ENCODE measurements at places on chromosomes 7 and 10.

GRCh38 chr7:101235522-101235921 lies 2.1 kb downstream of the CLDN15 start:
- no peak for DNase-seq

- no peak for DNase-seq
These were observed 64.8 kb downstream of the ABLIM1 start for GRCh38 chr10:114593240-114593792.

- DNase-seq = no peak
These were observed 9.3 kb upstream of the PRSS1 start for GRCh38 chr7:142739923-142740492.

GRCh38 chr7:157757211-157757610 lies 420.4 kb downstream of the DNAJB6 start:
- no peak for DNase-seq

DNA sequence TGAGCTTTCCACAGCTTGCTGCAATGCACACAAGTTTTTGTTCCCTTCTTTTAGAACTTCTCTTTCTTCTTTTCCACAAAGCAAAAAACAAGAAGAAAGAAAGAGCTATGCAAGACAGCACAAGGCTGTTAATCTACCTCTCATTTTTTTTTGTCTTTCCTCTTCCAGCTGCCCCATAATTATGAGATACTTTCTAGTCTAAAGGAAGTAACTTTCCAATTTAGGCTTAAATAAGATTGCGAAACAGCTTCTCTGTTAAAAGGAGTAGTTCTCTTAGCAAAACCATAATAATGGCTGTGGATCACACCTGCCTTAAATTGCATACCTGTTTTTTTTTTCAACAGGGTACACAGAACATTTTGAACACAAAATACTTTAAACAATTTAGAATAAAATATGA lies 56.0 kb downstream of the NDUFB2 start:
- DNase-seq = no peak

GRCh38 chr10:97243836-97244235 lies 48.6 kb downstream of the ARHGAP19 start:
- no peak for DNase-seq

DNA sequence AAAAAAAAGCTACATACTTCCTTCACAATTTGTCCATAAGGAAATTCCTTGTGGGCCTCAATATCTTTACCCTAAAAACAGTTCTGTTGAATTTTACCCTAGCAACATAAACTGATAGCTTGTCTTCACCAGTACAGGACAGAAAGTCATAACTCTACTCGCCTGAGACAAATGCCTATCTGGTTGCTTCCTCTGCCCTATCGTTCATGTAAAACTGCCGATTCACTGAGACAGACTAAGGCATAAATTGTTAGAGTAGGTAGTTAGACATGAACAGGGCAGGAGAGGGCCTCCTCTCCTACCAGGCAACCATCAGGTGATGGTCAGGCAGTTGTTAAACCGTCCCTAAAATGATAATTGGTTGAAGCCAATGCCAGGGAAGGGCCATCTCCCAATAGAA lies 25.0 kb downstream of the IFIT3 start:
- no peak for DNase-seq

DNA sequence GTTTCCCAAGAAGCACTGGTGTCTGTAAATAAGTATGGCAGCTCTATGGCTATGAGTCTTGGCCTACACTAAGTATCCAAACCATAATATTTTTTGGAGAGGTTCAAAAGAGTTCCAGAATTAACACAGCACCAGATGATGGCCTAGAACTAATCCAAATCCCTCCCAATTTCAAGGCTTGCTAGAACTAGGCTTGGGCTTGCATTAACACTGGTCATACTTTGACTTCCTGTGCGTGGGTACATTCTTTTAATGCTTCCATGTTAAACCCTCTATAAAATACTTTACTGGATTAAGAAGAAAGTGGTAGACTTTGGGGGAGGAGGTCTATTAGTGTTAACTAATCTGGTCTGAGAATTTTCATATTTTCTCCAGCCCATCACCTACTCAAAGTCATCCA lies 3.1 kb downstream of the AASS start:
- no peak for DNase-seq
